ENCODE measurements at places on chromosomes 11 and 22.
A peak's percentile ranks its signal among the peaks of the same experiment; 100 is the strongest.

GRCh38 chr11:36945384-36945783 is 347.3 kb upstream of the RAG2 start:
- DNase-seq: no peak

GRCh38 chr22:26169315-26170111 is at the start of gene SEZ6L:
Gene SEZ6L, plus strand, starts transcription at chr22:26169462. Its CDS starts 208 bp downstream, at chr22:26169670.
- DNase-seq: no peak

DNA sequence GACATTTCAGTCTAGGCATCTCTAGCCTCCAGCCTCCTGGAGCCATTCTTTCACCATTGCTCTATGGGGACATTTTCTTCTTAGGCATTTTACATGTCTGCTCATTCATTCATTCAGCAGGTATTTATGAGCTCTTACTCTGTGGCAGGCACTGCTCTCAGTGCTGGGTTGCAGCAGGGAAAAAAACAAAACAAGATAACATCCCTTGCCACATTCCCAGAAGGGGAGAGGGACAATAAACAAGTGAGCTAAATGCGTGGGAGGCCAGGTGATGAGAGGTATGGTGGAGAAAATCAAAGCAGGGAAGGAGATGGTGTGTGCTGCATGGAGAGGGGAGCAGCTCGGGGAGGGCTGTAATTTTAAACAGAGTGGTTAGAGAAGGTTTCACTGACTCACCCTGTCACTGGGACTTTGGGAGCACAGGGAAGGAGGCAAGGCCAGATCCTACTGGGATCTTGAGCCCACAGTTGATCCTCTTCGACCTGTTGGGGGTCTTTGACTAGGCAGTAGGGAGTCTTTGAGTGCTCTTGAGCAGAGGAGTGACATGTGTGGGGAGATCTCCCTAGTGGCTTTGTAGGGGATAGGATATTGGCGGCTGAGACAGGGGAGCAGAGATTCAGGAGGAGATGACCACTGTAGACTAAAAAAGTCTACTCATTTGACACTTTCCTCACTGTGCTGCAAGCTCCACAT is 17.0 kb downstream of the MICAL2 start:
- no peak for DNase-seq

GRCh38 chr11:93348930-93349329 is 18.4 kb downstream of the DEUP1 start:
- DNase-seq: no peak

DNA sequence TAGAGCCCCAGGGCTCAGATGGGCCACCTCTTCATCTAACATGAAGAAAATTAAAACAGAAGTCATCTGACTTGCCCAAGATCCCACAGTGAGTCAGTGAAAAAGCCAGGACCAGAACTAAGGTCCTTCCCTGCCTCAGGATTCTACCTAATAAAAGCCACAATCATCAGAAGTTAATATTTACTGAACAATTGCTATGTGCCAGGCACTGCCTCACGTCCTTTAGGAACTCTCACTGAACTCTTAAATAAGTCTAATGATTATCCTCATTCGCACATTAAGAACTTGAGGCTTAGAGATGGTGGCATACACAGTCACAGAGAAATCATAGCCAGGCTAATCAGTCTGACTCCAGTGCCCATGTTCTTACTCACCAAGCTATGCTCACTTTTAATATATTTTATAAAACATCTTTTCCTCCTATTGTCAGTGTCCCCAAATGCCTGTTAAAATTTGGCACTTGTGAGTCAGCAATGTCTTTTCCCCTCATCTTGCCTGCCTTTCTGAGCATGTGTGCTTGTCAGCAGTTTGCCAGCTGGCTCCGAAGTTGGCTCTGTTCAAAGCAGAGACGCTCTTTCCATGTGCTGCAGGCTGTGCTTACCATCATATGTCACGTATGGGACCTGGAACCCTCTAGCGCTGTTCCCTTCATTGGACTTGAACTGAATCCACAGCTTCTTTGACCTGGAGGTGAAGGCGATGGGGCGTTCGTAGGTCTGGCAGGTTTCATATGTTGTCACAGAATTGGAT is 21.5 kb upstream of the NRIP3 start:
- DNase-seq: no peak

DNA sequence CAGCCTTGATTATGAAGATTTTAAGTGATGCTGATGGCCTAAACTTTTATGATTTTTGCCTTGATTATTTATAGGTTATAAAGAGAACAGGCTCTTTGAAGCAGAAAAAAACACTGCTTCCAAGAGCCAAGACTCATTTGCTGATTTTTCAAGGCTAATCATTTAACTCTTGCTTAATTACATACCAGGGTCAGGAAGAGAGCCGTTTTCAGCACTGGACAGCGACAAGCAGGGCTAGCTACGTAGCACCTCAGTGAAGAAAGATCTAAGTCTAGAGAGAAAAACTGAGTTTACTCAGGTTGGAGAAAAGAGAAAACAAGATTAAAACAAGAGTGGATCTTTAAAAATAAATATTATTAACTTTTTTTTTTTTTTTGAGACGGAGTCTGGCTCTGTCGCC is 615.4 kb upstream of the B3GAT1 start:
- DNase-seq: no peak

GRCh38 chr22:44901301-44901700 is 108.5 kb downstream of the PHF21B start:
- DNase-seq: no peak

- DNase-seq: no peak
These were observed 199.9 kb downstream of the MAML2 start for GRCh38 chr11:96143041-96143521.

DNA sequence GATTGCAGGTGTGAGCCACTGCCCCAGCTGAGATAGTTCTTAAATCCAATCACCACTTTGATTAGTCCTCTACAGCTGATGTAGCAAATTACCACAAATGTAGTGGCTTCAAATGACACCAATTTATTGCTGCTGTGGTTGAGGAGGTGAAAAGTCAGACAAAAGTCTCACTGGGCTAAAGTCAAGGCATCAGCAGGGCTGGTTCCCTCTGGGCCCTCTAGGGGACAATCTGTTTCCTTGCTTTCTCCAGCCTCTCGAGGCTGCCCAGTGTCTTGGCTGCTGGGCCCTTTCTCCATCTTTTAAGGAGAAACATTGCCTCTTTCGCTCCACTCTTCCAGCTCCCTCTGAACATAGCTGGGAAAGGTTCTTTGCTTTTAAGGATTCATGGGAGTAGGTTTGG is 50.5 kb upstream of the SHANK2 start:
- DNase-seq: no peak

- DNase-seq: no peak
These were observed 37.7 kb downstream of the OR5P2 start for GRCh38 chr11:7759010-7759409.

DNA sequence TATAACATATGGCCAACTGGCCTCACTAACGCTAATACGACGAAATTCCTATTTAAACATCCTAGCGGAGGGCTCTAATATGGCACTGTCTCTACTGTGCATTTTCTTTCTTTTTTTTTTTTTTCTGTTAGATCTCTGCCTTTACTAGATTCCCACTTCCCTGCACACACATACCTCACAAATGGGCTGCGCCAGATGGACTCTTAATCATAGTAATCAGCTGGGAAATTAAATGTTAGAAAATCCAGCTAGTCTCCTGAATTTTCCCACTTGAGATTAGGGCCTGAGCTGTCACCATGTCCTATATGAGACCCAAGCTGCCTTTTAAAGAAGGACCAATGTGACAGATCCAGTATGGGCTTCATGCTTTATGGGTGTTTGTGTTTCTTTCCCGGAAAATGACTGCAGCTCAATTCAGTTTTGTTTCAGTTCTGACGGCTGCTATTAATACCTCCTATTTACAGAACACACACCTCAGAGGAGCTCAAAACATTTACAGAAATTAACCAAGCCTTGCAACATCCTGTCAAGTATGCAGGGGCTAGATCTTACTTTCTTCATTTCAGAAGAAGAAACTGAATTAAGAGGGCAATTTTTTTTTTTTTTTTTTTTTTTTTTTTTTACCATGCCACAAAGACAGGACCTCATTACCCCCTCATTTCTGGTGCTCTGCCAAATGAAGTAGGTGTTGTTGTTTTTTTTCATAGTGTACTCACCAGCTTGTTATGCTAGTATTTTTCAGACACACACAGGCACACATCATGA is 49.8 kb upstream of the BLID start:
- no peak for DNase-seq

DNA sequence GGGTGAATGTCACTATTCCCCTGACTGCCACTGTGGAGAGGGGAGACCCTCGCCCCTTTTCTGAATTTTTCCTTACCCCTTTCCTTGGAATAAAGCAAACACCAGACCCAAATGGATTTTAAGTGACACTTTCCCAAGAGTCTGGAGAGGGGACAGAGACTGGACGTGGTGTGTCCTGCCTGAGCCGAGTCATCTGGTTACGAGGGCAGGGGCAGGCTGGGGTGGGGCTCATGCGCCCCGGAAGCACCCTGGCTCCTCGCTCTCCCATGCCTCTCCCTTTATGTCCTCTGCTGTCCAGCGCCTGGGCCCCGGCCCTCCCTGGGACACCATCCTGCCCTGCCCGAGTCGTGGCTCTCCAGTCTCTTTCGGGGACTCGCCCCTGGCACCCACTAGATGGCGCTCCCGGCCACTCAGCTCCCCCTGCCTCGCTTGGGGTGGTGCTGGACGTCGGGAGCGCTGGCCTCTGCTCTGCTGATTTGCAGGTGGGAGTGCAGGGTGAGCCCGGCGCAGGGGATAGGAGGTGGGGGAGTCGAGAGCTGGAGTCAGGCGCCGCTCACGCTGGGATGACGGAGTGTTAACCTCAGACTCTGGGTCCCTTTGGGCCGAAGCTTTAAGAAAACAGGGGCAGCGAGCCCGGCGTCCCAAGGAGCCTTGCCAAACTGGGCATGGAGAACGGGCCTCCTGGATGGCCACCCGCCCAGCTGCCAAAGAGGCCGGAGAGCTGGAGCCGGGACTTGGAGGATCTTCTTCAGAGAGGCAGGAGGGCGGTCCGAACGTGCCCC is 89.8 kb downstream of the RPS6KA4 start:
- DNase-seq: peak; percentile 43

DNA sequence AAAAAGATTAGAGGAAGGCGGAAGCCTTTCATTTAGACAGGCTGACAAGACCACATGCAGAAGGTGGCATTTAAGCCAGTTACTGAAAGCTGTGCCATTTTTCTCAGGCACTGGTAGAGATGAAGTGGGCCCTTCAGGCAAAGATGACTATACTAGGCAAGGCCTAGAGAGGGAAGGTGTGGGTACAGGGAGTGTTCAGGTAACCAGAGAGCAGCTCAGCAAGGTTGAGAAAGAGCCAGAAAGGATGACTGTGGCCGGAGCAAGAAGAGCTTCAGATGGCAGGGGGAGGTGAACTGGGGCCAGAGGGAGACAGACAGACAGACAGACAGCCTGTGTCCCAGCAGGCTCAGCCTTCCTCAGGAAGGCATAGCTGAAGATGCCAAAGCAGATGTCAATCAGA is 88.1 kb upstream of the NARS2 start:
- DNase-seq: no peak

GRCh38 chr11:73234471-73235181 is 16.5 kb downstream of the P2RY2 start:
- DNase-seq: no peak

DNA sequence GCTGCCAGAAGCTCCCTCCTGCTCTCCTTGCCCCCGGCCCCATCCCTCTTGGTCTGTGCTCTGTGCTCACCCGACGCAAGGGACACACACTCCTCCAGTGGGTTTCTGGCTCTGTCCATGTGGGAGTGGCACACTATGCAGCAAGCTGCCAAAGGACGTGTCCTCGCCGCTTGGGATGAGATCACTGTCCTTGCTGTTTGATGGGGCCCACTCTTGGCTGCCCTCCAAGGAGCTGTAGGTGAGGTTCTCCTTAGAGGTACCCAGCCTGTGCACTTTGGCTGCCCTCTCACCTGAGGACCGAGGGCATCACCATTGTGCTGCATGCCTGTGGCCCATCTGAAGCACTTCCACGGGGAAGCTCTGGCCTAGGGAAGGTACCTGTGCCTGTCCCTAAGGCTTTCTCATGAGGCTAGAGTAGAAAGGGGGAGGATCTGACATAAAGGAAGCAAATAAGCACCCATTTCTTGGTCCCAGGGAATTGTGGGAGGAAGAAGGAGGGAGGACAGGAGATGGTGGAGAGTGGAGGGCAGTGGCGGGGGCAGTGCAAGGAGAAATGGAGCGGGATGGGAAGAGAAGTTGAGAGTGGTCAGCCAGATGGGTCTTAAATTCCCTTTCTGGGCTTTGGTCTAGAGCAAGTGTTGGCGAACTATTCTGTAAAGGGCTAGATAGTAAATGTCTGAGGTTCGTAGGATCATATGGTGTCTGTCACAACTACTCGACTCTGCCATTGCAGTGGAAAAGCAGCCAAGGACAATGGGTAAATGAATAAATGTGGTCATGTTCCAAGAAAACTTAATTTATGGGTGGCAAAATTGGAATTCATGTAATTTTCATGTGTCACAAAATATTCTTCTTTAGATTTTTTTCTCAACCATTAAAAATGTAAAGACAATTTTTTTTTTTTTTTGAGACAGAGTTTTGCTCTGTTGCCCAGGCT is 47.0 kb upstream of the AMPD3 start:
- no peak for DNase-seq

DNA sequence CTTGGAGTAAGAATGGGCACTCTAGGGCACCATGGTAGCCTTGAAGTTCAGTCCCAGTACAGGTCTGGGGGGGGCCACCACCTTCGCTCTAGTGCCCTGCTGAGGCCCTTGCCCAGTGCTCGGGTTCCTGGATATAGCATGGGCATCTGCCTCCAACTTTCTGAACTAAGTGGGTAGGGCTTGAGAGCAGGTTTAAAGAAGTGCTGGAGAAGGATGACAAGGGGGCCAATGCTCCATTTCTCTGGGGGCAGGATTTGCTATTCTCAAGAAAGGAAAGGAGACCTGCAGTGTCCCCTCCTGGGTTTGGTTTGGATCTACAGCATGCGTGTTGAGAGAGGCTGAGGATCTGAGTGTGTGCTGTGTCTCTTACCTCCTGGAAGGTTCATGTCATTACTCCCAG is 82.2 kb upstream of the SUSD2 start:
- no peak for DNase-seq

GRCh38 chr11:86461892-86462291 is 87.2 kb downstream of the CCDC81 start:
- no peak for DNase-seq

DNA sequence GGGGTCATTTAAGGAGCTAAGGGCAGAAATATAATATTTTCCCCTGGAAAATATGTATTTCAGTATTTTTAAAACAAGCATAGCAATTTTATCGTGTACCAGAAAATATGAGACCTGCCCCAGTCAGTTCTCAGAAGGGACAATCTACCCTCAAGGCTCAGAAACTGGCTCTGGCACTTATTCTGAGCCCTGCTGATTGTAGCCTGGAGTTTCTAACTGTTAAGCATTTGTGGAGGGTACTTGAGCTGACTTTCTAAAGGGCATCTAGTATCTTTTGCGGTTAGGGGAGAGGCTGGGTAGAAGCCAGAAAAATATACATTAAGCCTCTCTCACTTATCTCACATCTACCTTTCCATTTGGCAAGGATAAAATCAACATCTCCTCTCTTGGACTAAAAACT is 71.3 kb upstream of the FSHB start:
- DNase-seq: no peak
